Heart right ventricle (tissue), 16 donors: ENCODE measurements at places on chromosomes 7 and 10. TPM values are rescaled to one million over a fixed set of nuclear protein-coding genes. Genes with fewer than 3 reads are reported as not detected.
A peak's percentile ranks its signal among the peaks of the same experiment; 100 is the strongest.

GRCh38 chr7:123871998-123872867 is 27.3 kb downstream of the HYAL4 start:
- H3K4me1 ChIP-seq, result no peaks in the 10 kb centered on the region
- no peaks in the 10 kb centered on the region for H3K27me3 ChIP-seq
- no peak overlapping the region for H3K4me3 ChIP-seq
- H3K36me3 ChIP-seq, result no peaks in the 10 kb centered on the region

DNA sequence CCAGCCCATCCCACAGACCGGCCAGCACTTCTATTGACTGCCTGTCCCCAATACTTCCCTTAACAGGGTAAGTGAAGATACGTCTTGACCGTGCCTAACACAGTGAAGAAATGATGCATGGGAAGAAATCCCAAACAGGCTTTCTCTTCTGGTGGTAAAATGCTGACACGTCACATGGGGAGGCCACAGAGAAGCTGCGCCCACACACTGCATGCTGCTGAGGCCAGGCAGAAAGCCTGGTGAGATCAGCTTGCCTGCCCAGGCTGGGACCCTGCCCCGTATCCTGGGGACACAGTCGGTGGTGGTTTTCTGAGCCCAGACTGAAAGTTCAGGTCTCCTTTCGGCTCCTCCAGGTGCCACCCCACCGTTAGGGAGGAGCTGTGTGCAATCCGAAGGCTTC is 356.3 kb upstream of the MGMT start:
- no peaks in the 10 kb centered on the region for H3K36me3 ChIP-seq
- H3K4me3 ChIP-seq, result no peak overlapping the region
- H3K27ac ChIP-seq, result no peak overlapping the region

Gene IKZF1
- total RNA-seq, result 1.7 TPM

DNA sequence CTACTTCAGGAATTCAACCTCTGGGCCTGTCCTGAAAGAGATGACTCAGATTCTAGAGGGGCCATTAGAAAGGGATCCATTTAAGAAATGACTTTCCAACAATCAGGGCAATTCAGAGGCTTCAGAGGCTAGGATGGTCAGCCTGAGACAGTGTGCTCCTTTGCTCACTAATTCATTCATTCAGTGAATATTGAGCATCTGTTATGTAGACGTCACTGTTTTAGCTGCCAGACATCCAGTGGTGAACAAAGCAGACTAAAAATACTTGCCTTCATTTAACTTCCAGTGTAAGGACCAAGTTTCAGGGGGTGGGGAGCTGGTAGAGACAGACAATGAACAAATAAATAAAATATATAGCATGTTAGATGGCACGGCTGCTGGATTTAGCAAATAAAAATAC is 1.6 kb downstream of the KIAA1217 start:
- no peaks in the 10 kb centered on the region for H3K27me3 ChIP-seq
- H3K4me3 ChIP-seq, result peak overlapping the region; percentile 60
- peaks cover 10% of the 10 kb centered on the region for H3K4me1 ChIP-seq
- no peaks in the 10 kb centered on the region for H3K36me3 ChIP-seq

Gene C7orf25
- 2.5 TPM for total RNA-seq
